CD4-positive, alpha-beta T cell treated with Interferon alpha-2 for 1 hour (primary cell): ENCODE measurements at places on chromosomes 3 and 15.

DNA sequence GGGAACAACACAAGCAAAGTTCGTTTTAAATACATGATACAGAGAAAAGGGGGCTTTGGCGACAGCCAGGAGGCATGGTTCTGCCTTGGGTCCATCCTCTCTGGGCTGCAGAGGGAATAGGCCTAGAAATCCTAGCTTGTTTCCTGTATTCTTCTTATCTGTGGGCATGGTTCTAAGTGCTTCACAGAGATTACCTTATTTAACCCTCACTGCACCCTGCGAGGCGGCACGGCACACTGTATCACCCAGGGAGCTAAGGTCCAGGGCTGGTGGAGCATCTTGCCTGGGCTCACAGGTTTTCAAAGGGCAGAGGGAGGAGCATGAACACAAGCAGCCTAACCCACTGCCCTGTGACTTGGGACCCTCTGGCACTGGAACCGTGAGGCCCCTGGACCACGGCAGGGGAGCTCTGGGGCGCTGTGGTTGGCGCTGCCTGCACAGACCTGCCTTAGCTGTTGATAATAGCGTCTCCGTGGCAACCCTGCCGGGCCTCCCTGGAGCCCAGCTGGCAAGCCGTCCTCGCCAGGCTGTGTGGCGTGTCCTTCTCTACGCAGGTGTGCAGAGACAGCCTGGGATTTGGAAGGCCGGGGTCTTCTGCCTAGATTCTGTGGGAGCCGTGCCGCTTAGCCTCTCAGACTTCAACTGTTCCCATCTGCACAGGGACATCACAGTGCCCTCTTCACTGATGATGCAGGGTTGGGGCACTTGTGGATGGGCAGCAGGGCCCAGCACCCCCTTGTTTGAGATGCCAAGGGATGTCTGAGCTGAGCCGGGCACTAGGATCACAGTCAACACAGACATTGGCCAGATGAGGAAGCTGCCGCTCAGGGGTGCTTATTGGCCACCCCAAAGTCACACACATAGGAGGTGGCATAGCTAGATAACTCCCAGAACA, 154.6 kb upstream of the TLE3 start:
- no peak for DNase-seq

DNA sequence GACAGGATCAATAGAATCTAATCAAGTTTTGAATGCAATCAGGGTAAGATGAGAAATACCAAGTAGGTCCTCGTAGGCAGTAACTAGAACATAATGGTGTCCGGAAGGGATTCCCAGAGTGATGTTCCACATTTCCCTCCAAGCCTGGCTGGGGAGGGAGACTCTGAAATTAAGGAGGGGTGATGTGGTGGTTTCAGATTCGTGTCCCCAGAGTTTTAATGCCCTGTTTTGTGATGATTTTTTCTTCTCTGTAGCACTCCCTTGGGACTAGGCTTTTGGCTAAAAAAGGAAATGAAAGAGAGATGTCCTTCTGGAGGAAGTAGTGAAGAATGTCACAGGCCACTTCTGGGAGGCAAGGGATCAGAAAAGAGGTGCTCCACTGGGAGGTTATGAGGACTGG, 108.3 kb upstream of the CACNA2D3 start:
- no peak for DNase-seq

- DNase-seq = no peak
Measured at GRCh38 chr3:39022286-39022630, 29.5 kb downstream of the SCN11A start.

GRCh38 chr3:156388497-156389448, 166.1 kb downstream of the SSR3 start:
- no peak for DNase-seq

DNA sequence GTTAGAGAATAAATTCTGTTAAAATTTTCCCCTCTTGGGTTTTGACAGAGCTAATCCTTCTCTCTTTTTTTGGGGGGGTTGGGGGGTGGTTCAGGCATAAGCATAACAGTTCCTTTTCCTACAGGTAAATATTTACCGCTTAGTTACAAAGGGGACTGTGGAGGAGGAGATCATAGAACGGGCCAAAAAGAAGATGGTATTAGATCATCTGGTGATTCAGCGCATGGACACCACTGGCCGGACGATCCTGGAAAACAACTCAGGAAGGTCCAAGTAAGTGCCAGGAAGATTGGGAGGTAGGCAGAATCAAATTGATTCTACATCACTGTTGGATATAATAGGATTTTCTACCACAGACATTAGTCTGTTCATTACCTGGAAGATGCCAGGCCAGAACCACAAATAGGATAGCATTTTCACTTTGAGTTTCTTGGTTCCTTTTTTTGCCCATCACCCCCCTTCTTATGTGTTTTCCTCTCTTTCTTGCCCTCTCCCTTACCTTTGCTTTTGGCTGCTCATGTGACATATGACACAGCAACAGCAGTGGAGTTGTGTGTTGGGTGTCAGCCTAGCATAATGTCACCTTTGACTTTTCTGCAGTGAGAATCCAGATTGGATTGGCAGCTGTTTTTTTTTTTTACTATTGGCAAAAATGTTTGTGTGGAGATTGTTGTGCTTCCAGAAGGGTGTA, 79.0 kb downstream of the CHD2 start:
- DNase-seq = no peak

DNA sequence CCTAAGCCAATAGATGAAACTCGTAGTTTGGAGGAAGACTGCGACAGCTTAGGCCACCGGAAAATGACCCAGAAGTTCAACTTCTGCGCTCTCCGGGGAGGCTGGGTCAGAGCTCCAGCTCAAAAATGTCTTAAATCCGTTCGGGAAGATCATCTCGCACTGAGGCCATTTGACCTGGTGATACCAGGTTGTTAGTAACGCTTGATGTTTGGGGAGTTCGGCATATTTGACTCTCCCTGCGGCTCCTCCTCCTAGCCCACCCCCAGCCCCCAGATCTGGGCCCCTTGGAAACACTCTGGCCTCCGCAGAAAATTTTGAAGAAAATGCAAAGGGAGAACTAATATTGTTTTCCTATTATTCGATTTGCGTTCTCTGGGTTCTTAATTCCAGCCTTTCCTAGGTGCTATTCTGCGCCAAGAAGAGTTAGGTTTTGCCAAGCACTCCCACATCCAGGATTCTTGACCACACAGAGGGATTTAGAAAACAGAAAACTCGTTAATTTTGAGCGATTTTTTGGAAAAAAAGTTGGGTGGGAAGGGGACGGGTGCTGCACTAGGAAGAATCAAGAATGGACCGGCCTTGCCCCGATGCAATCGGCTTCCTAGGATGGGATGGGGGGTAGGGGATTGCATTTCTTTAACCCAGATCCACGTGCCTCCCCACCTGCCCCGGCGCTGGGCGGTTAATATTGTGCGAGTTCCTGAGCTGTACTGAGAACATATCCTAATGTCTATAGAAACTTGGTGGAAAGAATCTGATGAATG, 50.0 kb downstream of the ZIC4 start:
- no peak for DNase-seq

- DNase-seq = no peak
Measured at GRCh38 chr3:123813876-123814275, 70.3 kb downstream of the MYLK start.

DNA sequence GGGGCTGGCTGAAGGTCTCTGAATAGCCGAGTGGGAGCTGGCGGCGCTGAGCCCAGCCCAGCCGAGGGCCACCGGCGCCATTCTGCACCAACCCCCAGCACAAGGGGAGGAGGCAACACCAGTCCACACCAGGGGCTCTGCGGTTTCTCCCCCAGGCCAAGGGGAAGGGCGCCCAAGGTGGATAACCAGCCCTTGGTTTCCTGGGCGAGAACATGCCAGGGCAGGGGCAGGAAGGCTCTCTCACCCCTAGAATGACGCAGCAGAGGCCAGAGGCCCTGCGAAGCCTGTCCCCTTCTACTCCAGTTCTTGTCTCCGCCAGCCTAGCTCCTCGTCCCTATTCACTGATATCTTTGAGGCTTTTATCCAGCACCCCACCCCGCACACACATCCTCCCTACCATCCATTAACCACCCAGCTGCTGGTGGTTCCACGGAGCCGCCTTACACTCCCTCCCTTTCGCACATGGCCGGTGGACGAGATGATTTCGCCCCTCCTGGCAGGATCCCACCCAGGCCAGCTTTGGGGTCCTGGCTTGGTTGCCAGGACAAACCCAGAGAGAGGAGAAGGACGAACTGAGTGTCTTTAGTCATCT, 1.3 kb downstream of the RBPMS2 start:
- DNase-seq = no peak

DNA sequence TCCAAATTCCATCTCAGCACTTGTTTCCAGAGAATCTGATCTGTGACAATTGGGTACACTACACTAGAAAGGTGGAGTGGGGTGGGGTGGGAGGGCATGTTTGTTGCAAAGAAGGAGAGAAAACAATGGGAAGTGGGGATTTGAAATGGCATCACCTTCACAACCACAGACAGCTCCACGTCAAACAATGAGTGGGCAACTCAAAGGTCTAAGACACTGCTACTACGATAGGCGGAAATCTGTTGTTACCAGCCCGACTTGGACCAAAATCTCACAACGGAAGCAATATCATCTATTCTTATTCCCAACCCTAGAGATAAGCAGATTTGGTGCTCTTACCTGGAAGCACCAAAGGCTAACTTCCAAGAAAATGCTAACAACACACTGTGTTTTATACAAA, 3.3 kb downstream of the CYP19A1 start:
- DNase-seq = no peak
